HCT116 (cell line): ENCODE measurements at places on chromosomes 6 and 20.

- no peak for DNase-seq
These were observed 20.5 kb upstream of the TTPAL start for GRCh38 chr20:44455126-44455525.

DNA sequence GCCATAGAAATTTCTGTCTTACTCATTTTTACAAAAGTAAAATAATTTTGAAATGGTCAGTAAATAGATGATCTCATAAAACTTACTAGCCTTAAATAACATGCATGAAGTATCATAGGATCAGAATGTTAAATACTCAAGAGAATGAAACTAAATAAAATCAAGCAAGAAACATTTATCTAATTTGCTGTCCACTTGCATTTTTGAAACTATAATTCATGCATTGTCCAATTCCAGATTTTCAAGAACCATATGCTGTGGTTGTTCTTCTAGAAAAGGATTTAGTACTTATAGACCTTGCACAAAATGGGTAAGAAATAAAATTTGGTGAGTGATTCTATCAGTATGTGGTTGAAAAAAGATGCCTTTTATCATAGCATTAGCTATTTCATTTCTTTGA, 107.0 kb downstream of the STXBP5 start:
- DNase-seq, result no peak

- DNase-seq, result no peak
These were observed 7.1 kb upstream of the ZNF318 start for GRCh38 chr6:43376551-43376981.

- no peak for DNase-seq
These were observed 56.8 kb downstream of the CEBPB start for GRCh38 chr20:50247196-50248094.

DNA sequence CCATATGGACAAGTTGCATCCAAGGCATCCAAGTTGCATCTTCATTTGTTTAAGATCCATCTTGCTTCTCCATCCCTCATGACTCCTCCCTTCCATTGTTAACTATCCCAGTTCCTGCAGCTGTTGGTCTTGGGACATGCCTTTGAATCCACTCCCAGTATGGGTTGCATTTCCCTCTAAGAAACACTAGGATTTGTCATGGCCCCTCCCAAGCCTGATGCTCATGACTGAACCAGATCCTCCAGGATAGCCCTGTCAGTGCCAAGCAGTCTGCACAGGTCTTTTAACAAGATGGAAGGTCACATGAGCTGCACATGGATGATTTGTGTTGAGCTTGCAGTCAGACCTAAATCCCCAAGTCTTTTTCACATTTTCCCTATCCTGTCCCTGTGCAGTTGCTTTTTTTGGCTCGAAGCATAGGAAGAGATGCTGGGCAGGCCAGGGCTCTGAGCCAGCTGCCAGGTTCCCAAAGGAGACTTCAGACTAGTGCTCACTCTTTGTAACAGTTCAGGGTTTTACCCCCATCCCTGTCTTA, 4.2 kb downstream of the PPP2R5D start:
- DNase-seq, result no peak

DNA sequence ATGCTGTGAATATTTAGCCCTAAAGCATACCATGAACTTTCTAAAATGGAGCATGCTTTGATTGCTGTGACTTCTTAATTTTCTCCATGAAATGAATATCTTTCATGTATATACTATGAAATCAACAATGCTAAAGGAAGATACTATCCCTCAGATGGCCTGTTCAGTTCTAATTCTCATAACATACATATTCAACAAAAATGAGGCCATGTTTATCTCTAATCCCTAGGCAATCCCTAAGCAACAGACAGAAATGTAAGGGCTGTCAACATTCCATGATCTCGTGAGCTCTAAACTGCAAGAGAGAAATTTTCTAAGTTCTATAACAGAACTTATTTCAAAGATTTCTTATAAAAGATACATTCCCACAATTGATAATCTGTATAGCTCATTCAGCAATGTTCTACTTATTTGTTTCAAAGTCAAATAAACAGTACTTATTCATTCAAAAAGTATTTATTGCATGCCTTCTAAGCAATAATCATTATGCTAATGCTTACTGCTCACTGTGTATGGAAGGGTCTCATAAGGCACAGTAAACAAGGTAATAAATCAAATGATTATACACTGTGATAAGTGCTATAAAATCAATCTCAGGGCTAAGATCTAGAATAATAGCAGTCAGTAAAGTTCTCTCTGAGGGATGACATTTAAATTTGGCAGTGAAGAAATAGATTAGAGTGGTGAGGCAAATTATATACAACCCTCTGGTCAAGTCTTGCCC, 492.9 kb downstream of the PHF3 start:
- DNase-seq, result no peak

GRCh38 chr6:154709621-154710020, 23.6 kb upstream of the SCAF8 start:
- DNase-seq, result no peak

- DNase-seq, result peak; percentile 83
These were observed 1.7 kb downstream of the MUCL3 start for GRCh38 chr6:30942338-30943060.

- DNase-seq, result peak; percentile 83
These were observed 55.9 kb upstream of the LOC128125822 start for GRCh38 chr6:63516186-63516944.

GRCh38 chr6:30399390-30400058, 54.6 kb downstream of the RPP21 start:
- DNase-seq, result no peak

- no peak for DNase-seq
These were observed 291.4 kb upstream of the RNF217 start for GRCh38 chr6:124670801-124671200.

- DNase-seq, result no peak
These were observed 19.3 kb downstream of the ABCF1 start for GRCh38 chr6:30590509-30590908.

GRCh38 chr6:57123111-57123510, 33.1 kb downstream of the ZNF451 start:
- DNase-seq, result no peak

DNA sequence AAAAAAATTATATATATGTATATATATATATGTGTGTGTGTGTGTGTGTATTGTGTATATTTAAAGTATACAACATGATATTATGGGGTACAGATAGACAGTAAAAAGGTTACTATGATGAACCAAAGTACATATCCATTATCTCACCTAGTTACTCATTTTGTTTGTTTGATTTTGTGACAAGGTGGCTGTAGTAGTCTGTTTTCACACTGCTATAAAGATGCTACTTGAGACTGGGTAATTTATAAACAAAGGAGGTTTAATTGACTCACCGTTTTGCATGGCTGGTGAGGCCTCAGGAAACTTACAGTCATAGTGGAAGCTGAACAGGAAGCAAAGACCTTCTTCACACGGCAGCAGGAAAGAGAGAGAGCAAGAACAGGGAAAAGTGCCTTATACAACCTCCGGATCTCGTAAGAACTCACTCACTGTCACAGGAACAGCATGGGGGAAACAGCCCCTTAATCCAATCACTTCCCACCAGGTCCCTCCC, 30.2 kb upstream of the DACT2 start:
- DNase-seq, result no peak

GRCh38 chr6:118890997-118891790, 2.8 kb upstream of the ASF1A start:
- DNase-seq, result no peak

DNA sequence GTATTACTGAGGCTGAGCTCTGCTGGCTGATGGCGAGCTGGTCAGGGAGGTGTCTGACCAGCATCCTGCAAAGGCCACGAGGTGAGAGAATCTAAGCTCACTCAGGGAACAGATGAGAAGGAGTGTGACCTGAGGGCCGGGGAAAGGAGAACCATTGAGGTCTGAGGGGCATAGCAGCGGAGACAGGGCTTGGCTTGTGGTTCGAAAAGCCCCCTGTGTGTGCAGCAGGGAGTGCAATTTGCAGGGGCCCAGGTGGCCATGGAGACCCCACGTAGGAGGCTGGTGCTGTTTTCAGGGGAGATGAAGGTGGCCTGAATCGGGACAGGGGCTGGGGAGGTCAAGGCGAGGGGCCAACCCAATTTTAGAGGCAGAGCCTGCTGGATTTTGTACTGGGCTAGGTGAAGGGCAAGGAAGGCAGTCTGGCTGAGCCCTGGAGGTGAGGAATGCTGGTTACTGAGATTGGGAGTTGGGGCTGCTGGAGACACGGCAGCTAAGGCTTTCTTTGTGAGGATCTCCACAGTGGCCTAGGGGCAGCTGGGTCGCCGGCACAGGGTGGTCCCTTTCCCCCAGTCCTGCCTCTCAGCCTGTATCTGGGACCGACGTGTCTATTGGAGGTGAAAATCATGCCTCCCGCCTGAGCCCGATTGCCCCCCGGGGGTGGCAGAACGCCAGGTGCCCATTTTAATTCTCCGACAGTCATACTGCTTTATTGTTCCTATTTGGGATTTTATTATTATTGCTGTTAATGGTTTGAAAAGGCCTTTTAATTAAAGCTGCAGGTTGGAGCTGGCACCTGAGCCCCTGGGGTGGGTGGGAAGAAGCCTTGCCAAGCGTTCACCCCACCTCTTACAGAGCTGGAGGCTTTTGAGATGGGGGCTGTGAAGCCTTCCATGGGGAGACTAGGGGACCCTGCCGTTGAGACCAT, 28.4 kb downstream of the DLGAP4 start:
- DNase-seq, result no peak

DNA sequence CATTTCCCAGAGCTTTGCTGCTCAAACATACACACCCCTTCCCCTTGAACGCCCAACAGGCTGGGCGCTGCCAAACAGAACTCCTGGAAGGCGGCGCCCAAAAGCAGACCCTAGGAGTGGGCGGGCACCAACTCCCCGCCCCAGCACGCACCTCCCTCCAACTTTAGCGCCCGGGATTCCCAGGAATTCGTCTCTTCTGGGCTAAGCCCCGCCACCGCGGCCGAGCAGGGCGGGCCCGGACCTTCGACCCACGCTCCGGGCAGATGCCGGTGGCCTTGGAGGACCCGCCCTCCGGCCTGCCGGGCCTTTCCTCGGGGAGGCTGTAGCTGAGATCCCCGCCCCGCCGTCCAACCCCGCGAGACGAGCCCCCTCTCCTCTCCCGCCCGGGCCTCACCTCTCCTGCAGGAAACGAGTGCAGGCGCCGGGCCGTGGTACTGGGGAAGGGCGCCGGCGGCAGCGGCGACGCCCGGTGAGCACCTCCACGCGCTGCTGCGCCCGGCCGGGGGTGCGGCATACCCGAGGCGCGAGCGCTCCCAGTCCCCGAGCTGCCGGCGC, 659 bp downstream of the MCUR1 start:
- peak; percentile 37 for DNase-seq

DNA sequence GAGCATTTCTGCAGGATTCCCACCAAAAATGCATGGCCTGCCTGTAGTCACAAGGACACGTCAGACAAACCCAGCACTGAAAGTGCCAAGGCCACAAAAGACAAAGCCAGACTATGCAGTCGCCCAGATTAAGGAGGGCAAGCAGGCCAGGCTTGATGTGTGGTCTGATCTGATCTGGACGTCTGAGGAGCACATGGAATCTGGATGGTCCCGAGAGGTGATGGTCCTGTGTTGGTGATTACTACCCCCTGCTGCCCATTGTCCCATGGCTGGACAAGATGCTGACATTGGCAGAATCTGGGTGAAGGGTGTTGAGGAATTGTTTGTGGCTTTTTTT, 17.1 kb downstream of the NPEPL1 start:
- no peak for DNase-seq

DNA sequence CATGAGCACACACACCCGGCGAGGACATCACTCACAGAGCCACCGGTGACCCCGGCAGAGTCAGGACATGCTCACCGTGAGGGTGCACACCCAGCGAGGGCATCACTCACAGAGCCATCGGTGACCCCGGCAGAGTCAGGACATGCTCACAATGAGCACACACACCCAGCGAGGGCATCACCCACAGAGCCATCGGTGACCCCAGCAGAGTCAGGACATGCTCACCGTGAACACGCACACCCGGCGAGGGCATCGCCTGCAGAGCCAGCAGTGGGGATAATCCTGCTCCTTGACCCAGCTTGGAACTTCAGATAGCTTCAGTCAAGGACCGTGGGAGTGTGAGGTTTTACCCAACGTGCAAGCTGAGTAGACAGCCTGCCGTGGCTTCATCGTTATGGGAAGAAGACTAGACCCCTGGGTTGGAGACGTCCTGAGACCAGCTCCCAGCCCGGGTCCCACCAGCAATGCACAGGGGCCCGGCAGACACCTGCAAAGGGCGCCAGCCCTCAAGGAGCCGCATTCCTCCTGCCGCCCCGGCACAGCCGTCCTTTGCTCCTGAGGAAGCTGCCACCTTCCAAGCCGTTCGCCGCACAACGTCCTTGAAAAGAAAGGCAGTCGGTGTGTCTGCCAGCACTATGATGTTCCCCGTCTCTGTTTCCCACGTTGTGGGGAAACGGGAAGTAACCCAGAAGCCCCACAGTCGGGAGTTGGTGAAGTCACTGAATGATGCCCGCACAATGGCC, 192.3 kb downstream of the DLL1 start:
- DNase-seq, result no peak
